ENCODE measurements at places on chromosomes 6 and 20. TPM values are rescaled to one million over a fixed set of nuclear protein-coding genes. Genes with fewer than 3 reads are reported as not detected.

OSTM1 gene
- 66.5 TPM for total RNA-seq

DNA sequence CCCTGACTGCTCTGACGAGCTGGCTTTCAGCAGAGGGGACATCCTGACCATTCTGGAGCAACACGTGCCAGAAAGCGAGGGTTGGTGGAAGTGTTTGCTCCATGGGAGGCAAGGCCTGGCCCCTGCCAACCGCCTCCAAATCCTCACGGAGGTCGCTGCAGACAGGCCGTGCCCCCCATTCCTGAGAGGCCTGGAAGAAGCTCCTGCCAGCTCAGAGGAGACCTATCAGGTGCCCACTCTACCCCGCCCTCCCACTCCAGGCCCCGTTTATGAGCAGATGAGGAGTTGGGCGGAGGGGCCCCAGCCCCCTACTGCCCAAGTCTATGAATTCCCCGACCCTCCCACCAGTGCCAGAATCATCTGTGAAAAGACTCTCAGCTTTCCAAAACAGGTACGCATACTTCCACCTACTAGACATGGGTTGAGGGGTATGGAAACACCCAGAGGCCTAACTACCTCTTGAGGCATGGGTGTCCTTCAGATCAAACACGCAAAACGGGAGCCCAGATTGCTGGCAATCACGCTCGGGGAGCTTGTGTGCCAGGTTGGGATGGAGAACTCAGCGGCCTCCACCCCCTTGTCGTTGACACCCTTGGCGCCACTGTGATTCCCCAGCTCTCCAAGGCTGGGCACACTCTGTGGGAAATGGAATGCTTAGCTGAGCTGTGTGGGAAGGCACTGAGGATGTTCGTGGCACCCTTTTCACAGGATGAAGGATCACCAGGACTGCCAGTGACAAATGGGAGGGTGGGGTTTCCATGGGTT lies 25.3 kb downstream of the CASS4 start:
- no peak overlapping the region for H3K4me3 ChIP-seq
- no peaks in the 10 kb centered on the region for H3K4me1 ChIP-seq
- no peak for DNase-seq
- no peaks in the 10 kb centered on the region for H3K27me3 ChIP-seq
- no peaks in the 10 kb centered on the region for H3K36me3 ChIP-seq

GRCh38 chr20:24831232-24831631 lies 117.8 kb upstream of the CST7 start:
- no peaks in the 10 kb centered on the region for H3K36me3 ChIP-seq
- H3K4me3 ChIP-seq = no peak overlapping the region
- DNase-seq = no peak

DNA sequence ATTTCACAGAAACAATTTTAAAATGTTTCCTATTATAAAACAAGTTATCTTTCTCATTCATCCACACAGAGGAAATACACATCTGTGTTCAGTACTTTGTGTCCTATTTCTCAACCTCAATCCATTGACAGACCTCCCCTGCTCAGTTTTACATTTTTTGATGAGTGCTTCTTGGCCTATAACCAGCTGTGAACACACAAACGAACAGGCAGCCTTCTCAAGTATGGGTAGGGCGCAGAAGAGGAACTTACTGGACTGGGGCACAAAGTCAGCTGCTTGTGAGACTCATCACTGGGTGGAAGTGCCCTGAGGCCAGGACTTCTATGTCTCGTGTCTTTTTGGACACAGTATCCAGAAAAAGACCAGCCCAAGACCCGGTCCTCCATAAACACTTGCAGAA lies 2.8 kb downstream of the RPS6KA2 start:
- no peaks in the 10 kb centered on the region for H3K27me3 ChIP-seq
- peaks cover 78% of the 10 kb centered on the region for H3K4me1 ChIP-seq
- no peak for DNase-seq
- H3K27ac ChIP-seq = peak overlapping the region; percentile 84

CTCFL gene
- not detected for total RNA-seq
